ENCODE measurements at places on chromosomes 1 and 21.
A peak's percentile ranks its signal among the peaks of the same experiment; 100 is the strongest.

GRCh38 chr1:7956218-7957032 is 5.1 kb upstream of the PARK7 start:
- DNase-seq = peak; percentile 71

DNA sequence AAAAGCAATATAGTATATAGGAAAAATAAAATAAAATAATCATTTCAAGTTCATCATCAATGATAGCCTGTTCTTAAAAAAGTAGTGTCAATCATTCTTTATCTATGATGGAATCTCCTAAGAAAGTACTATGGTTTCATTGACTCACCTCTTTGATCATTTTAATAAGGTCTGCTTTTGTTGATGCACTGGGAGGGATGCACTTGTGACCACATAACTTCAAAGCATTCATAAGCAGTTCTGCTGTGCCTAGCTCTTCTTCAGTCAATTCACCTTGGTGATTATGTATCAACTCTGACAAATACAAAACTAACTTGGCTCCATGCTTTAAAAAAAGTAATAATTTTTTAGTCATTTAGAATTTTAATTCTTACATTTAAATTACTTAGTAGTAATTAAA is 84.8 kb upstream of the GNG4 start:
- no peak for DNase-seq

DNA sequence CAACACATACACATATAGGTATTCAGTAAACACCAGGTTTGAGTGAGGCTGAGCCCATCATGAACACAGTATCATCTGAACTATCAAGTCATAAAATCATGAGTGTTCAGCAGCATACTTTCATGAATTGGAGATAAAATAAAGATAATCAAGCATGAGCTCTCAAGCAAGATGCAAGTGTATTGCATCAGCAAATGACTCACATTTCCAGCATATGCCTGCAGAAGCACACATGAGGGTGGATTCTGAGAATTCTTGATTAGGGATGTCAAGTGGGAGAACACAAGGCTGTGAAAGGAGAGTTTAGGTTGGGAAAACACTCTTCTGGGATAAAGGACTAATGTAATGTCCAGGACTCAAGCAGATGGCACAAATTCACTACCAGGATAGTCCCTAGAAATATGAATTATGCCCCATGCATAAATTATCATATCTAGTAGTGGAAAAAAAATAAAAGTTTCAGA is 299.2 kb downstream of the SRGAP2C start:
- peak; percentile 86 for DNase-seq

- peak; percentile 93 for DNase-seq
These were observed 471.7 kb upstream of the VAMP3 start for GRCh38 chr1:7299329-7299799.

GRCh38 chr1:45612941-45613579 is 10.8 kb downstream of the CCDC17 start:
- no peak for DNase-seq

DNA sequence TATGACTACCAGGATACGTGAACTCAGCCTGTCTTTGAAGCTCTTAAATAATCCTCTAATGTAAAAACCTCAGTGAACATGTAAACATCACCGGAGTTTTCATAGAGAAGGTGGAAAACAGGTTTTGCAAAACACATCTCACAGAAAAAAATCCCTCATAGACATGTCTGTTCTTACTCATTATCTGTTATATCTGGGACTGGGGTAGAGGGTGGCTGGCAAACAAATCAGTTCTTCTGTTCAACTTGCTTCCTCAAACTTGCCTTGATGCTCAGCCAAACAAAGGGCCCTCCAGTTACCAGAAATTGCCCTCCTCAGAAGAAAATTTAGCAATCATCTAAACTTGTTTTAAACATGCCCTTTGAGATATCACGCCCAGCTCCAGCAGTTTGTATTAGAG is 66.1 kb upstream of the CXADR start:
- no peak for DNase-seq

- no peak for DNase-seq
These were observed 21.1 kb downstream of the C1orf21 start for GRCh38 chr1:184407816-184408510.

DNA sequence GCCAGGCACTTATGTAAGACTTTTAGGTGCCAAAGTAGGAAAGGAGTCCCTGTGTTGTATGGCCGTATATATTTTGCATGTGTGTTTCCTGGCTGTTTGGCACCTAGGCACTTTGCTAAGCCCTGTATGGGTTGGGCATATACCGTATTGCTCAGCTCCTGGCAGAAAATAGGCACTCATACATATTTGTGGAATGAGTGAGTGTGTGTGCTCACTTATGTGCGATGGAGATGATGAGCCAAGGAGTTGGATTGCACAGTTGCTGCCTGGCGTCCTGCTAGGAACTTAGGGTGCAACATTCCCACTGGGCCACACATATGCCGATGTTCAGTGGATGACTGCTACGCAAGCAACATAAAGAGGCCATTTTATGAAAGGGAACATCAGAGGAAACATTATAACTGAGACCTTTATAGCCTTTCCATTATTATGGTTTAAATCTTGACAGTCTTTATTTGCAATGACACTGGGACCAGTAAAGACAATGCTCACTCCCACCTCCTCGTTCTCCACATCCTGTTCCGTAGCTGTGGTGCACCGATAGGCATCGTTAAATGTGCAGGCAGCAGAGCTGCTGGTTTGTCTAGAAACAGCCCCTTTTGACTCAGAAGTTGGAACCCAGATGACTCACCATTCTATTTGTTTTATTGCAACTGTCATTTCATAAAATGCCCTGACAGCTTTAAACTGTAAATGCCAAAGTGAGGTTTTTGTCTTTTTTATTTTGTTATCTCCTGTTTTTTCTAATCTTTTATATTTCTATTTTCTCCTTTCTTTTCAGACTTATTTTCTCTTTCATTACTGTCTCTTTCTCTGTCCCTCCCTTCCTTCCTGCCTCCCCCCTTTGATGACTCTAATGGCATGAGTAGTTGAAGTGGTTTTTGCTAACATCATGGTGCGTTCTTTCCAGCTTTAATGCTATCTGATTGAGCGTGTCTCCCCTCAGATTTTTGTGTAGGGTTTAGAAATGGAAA is 36.1 kb downstream of the PEX14 start:
- peak; percentile 94 for DNase-seq

- DNase-seq = no peak
These were observed 79.2 kb downstream of the ATP5PO start for GRCh38 chr21:33836408-33836807.

DNA sequence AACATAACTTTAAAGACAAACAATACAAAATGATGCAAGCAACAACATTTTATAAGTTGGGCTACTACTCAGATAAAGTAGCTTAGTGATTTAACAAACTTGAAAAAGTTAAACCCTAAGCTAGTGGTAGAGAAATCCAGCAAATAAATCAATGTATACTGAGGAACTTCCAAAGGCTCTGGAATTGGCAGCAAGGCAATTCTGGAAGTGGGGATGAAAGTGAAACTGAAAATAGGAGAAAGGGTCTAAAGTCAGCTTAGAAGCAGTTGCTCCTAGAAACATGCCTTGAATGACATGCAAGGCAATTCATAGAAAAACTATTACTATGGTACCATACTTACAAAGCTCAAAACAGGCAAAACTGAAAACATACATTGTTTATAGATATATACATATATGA is 90.0 kb upstream of the CAMK1G start:
- DNase-seq = no peak

DNA sequence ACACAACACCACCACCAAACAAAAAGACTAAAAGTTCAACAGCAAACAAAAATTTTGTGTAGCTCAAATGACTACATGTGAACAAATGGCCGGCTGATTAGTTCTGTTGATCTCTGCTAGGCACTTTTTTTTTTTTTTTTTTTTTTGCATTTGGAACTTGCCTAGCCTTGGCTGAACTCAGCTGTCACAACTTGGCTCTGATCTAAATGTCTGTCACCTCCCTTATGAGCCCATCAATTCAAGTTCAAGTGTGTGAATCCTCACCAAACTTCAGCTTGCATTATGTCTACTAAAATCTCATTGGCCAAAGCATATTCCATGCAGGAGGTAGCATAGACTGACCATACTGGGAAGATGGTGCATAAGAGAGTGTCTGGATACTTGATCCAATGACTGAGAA is 606.5 kb upstream of the ADGRL4 start:
- no peak for DNase-seq

DNA sequence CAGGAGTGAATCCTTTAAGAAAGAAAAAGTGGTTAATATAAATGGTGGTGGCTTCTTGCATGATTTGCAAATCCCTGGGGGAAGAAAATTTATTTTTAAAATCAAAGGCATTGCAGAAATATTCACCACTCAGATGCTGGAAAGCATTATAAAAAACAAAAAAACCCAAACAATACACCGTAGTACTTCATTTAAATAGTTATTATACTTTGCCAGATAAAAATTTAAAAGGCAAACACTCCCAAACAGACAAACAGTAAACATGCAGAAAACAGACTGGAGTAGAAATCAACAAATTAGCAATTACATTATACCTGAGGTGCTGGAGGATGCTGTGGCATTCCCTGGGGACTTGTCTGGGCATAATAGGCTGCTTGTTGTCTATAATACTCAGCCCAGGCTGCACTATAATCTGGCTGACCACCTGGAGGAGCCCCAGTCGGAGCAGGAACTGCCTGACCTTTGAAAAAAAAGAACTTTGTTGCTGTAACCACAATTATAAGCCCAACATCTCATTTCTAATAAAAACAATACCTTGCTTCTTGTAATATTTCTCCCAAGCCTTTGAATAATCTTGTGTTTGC is 29.9 kb downstream of the FUBP1 start:
- DNase-seq = peak; percentile 48

GRCh38 chr1:221117548-221117951 is 238.3 kb downstream of the HLX start:
- DNase-seq = peak; percentile 84

- peak; percentile 58 for DNase-seq
These were observed 146.9 kb downstream of the MIS18A start for GRCh38 chr21:32131960-32132359.

DNA sequence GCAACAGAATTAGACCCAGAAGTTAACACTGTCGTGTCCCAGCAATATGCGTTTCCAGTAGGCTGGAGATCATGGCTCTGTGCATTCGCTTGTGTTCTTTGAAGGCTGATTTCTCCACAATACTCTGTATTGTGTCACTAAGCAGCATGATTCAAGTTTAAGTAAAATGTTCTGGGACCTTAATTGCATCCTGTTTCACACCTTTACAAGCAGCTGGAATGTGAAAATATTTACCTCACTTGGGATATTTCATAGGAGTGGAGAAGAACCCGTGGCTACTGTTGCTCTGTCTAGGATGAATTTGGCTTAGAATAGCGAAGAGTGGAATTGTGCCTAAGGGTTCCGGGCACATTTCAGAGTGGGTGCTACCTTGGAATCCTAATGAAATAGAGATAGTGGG is 6.3 kb downstream of the PTGFRN start:
- DNase-seq = no peak

GRCh38 chr1:143699731-143700130 is 272.1 kb downstream of the FAM72C start:
- DNase-seq = no peak

GRCh38 chr1:181919542-181919941 is 142.0 kb downstream of the ZNF648 start:
- no peak for DNase-seq

GRCh38 chr1:117142200-117142599 is 20.7 kb upstream of the TRIM45 start:
- peak; percentile 53 for DNase-seq

GRCh38 chr1:15245593-15246360 is 1.2 kb upstream of the FHAD1 start:
- peak; percentile 76 for DNase-seq

GRCh38 chr1:201463071-201463552 is 5.9 kb downstream of the PHLDA3 start:
- DNase-seq = peak; percentile 38

GRCh38 chr1:59188413-59189213 is 108.3 kb upstream of the FGGY start:
- peak; percentile 27 for DNase-seq

DNA sequence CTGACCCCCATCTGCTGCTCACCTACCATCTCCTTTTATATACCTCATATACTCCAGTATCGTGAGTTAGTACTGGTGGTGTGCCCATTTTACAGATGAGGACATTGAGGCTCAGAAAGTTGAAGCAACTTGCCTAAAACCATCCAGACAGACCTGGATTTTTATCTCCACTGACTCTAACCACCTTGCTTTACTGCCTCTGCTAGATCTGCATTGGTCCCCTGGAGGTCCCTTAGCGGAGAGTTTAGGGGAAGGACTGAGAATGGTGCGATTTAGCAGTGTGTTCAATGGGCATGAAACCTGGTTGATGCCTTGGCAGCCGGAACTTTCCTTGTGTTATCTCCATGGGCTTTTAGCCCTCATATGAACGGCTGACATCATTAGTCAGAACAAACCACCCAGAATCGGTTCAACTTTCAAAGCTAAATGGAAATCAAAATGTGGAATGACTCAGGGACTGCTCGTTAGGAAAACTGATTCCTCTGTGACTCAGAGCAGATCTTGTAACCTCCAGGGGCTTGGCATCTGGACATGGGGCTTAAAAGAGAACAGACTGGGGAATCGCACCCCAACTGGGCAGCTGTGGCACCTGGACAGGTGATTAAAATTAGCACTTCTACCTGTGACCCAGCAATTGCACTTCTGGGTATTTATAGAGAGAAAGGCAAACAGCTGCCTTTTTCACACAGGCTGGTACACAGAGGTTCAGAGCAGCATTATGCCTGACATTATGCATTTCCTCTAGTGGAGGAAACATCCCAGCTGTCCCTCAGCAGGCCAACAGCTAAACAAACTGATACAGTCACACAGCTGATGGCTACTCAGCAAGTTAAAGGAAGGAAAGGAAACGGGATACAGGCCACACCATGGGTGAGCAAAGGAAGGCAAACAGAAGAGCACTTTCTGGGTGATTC is 25.3 kb downstream of the TMEM51 start:
- DNase-seq = peak; percentile 79

GRCh38 chr1:218436346-218436745 is 91.2 kb downstream of the TGFB2 start:
- no peak for DNase-seq

GRCh38 chr1:67652800-67653199 is 32.2 kb upstream of the GADD45A start:
- peak; percentile 81 for DNase-seq

DNA sequence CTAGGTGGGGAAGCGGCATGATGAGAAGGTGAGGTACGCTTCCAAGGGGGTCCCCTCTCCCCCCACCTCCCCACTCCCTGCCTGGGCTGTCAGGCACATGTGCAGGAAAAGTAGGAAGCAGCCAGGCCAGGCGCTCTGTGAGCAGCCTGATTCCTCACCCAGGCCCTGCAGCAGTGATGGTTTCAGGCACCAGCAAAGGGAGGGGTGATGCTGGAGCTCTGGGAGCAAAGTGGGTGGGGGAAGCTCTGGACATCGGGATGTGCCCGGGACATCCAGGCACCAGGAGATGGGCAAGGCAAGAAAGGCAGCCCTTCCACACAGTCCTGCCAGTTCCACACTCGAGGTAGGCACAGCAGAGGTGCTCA is 106.1 kb downstream of the CRYAA start:
- no peak for DNase-seq

DNA sequence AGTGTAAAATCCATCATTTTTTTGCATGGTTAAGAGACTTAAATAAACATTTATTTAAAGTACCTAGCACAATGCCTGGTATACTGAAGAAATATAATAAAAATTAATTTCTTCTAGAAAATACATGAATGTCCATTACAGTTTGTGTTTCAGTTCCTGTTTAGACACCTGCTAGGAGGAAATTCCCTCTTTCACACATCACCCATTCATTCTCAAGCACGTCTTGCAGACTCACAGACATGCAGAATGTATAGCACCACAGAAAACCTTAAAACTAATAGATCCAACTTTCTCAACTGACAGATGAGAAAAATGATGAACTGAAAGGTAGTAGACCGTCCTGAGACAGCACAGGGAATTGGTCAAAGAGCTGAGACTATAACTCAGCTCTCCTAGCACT is 172.2 kb upstream of the C8B start:
- DNase-seq = no peak

- DNase-seq = peak; percentile 42
These were observed 102.5 kb downstream of the KCNN3 start for GRCh38 chr1:154767315-154768240.

All from AG10803 (cell line).